Transverse colon (tissue), 4 donors: ENCODE measurements at places on chromosomes 5 and 9.

DNA sequence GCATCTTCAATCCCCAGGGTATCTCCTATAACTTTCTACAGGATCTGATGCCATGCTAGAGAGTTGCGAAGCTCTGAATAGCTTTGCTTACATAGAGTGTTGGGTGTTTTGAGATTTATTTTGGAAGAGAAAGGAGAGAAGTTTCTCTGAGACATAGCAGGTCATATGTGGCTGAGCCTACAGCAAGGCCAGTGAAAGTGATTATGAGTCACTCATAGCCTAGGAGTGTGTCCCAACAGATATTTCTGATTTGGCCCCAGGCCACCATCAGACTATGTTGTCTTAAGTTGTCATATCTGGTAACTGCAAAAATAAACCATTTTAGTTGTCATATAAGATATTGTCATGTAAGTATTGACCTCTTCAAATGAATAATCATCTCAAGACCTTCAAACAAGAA, 132.0 kb upstream of the RAI14 start:
- no peak for DNase-seq

DNA sequence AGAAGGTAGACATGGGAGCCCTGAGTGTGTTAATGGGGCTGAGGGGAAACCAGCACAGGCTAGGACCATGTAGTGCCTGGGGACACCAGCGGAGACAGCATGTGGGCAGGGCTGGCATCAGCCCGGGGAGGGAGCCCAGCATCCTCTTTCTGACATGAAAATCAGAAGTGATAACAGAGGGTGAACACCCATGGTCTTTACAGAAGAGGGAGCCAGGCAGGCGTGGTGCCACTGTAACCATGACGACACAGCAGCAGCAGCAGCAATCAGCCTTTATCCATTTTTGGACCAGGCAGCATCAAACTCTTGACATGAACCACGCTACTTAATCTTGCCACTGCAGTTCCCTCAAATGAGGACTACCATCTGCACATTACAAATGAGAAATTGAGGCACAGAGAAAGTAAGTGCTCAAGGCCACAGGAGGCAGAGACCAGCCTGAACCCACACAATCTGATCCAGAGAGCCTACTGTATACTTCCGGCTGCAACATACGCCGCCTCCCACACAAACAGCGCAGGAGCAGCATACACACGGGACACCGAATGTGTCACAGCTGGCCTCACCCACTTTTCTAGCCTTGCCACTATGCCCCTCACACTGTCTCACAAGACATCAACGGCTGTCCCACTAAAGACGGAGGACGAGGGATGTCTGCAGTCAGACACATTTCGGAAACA, 23.8 kb downstream of the CAMSAP1 start:
- DNase-seq = no peak

DNA sequence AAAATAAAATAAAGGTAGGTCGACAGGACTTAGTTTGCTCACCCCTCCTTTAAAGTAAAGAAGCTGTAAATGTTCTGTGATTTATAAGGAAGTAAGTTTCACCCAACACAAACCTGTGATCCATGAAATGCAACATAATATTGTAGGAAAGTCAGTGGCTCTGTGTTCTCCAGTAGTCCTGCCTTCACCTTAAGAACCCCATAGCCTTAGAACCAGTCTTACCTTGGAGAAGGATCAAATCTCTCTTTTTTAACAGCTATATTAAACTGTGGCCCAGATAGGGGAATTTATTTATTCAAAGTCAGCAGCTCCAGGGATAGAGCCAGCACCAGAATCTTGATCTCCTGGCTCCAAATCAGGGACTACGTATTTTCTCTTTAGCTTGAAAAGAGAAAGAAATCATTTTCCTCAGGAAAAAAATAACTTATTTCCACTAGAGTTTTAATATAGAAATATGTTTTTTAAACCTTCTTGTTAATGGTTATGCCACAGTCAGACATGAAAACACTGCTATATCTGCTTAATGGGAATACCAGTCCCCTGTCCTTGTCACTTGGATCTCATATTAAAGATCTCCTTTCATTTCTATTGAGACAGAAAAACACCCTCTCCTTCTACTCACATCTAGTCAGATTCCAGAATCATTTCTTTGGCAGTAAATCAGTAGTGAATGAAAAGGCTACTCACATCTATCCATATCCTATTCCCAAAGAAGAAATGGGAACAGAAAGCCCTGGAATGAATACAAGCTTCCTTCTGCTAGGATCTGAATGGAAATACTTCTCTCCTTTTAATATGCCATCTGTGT, 269.2 kb upstream of the TNC start:
- no peak for DNase-seq

DNA sequence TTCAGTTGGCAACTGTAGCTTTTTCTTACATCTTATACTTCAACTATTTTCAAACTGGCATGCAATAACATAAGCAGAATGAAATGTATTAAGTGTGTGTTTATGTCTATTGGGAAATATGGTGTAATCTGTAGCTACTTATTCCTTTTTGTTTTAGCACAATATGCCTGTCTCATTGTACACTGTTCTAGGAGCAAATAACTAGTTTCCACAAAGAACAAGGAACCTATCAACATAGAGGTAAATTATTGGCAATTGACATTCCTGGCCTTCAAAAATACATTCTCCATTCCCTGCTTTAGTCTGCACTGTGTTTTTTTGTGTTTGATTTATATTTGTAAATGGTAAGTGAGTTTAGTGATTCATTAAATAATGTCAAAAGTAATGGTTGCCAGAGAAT, 75.7 kb downstream of the FBXL7 start:
- no peak for DNase-seq

DNA sequence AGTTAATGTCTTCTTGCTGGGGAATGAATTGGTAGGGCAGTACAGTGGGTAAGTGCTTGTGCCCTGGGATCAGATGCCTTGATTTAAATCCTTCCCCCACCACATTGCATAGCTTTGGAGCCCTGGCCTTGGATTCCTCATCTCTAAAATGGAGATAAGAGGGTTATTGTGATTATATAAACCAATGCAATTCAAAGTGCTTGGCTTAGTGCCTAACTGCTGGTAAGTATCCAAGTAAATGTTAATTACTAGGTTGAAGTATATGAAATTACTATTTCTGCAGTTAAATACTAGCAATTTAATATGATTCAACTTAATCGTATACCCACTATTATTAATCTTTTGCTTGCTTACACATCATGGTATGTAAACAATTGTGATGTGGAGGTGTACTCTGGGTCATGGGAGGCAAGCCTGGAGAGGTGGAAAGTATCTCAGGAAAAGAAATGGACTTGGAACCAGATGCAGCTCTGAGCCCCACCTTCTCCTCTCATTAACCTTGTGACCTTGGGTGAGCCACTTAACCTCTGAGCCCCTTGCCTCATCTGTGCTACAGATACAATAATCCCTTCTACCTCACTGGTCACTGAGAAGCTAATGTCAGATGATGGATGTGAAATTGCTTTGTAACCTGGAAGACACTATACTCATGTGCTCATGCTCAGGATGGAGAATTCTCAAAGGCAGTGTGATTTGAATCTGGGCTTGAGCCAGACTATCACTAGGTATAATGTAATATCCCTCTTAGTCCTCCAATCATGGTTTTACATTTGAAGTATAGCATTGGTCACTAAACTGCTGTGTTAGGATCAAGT, 23.8 kb downstream of the NEUROG1 start:
- DNase-seq = no peak

- DNase-seq = no peak
These were observed 191.8 kb upstream of the SMC2 start for GRCh38 chr9:103902263-103902662.

GRCh38 chr9:18330401-18331309, 143.3 kb upstream of the ADAMTSL1 start:
- no peak for DNase-seq

GRCh38 chr5:92945605-92946097, 635.4 kb downstream of the NR2F1-AS1 start:
- DNase-seq = no peak
